ENCODE measurements at places on chromosomes 3 and 15.
A peak's percentile ranks its signal among the peaks of the same experiment; 100 is the strongest.

DNA sequence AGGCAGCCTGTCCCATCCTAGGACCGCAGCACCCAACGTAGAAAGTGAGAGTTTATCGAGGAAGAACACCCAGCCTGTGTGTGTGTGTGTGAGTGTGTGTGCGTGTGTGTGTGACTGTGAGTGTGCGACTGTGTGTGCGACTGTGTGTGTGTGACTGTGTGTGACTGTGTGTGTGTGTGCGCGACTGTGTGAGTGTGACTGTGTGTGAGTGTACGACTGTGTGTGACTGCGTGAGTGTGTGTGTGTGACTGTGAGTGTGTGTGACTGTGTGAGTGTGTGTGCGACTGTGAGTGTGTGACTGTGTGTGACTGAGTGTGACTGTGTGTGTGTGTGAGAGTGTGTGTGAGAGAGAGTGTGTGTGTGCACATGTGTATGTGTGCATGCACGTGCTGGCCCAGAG lies 15.1 kb upstream of the DLL4 start:
- no peak for DNase-seq

DNA sequence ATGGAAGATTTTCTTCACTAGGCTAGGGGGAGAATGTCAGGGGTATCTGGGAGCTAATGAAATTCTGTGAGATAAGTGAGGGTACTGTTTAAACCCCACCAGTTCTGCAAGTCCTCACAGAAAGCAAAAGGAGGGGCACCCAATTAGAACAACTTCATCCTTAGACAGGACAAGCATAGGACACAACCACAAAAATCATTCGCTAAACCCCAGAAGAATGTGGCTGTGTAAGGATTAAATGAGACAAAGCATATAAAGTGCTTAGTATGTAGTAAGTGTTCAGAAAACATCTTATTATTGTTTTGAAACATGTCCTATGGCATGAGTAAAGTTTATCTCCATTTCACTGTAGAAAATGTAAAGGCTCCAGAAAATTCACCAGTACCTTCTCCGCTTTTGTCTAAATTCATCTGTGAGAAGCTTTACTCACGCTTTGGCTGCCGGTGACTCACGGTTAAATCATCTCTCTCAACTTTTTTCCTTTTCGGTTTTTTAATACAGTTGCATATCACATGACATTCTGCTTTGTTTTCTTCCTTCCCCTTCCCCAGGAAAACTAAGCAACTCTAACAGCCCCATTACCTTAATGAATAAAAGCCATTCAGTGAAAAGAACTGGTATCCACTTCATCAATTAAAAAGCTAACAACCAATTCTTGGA lies 1.7 kb downstream of the CLRN1 start:
- no peak for DNase-seq

GRCh38 chr3:151236316-151236715 lies 33.3 kb upstream of the GPR171 start:
- DNase-seq = no peak

GRCh38 chr3:136929977-136930670 lies 27.7 kb upstream of the IL20RB start:
- DNase-seq = no peak

DNA sequence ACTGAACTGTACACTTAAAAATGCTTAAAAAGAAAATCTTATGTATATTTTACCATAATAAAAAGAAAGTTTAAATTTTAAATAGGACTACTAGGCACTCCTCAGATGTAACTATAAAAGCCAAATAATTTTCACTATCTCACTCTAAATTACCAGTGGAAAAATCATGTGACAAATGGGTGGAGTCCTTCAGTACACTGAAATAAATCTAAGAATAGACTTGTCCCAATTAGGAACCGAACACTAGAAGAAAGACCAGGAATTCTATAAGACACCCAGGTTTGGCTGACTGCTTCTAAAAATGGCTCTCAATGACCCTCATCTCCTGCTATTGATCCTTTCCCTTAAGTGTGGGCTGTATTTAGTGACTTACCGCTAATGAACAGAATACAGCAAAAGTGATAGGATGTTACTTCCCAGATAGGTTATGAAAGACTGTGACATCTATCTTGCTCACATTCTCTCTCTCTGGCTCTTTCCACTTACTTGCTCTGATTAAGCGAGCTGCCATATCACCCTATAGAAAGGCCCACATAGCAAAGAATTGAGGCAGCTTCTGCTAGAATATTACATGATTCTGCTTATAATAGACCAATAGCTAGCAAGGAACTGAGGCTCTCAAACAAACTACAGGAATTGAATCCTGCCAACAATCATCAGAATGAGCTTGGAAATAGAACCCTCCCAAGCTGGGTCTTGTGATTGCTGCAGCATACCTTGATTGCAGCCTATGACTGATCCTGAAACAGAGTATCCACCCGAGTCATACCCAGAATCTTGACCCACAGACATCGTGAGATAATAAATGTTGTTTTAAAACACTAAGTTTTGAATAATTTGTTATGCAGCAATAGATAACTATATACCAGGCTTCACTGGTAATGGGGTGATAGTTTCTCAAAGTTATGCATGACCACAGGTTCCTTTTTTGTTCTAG lies 16.9 kb downstream of the TTBK2 start:
- no peak for DNase-seq

GRCh38 chr15:83190450-83190849 lies 17.2 kb downstream of the HDGFL3 start:
- DNase-seq = no peak

- DNase-seq = no peak
Measured at GRCh38 chr15:52803467-52804306, 13.6 kb upstream of the ONECUT1 start.

DNA sequence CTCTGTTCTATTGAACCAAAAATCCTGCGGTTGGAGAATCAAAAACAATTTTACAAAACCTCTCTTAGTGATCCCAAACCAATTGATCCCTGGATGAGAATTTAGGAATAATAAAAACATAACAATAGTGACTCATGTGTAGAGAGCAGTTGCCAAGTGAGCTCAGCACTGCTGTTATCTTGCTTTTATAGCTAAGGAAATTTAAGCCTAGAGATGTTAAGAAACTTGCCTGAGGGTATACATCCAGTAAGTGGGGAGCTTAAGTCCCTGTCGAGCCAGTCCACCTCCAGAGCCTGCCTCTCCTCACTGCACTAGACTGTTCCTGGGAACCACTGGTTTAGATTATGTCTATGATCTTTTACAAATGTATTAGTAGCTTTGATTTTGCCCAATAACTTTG lies 358.4 kb upstream of the LMCD1 start:
- no peak for DNase-seq

DNA sequence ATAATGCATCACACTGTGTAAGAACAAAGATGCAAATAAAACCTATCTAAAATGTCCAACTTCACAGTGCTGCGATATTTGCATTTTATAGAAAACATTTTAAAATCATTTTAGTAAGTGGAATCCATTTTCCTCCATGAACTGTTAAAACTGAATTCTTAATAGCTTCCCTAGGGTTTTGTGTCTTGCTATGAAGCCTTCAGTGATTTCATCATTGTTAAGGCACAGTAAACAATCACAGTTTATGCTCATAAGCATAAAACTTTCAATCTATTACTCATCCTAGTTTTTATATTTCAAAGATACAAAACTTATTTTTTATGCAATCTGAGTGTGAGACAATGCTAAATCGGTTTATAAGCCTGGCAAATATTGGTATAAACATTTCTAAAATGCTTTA lies 509.7 kb downstream of the TUSC7 start:
- DNase-seq = no peak

DNA sequence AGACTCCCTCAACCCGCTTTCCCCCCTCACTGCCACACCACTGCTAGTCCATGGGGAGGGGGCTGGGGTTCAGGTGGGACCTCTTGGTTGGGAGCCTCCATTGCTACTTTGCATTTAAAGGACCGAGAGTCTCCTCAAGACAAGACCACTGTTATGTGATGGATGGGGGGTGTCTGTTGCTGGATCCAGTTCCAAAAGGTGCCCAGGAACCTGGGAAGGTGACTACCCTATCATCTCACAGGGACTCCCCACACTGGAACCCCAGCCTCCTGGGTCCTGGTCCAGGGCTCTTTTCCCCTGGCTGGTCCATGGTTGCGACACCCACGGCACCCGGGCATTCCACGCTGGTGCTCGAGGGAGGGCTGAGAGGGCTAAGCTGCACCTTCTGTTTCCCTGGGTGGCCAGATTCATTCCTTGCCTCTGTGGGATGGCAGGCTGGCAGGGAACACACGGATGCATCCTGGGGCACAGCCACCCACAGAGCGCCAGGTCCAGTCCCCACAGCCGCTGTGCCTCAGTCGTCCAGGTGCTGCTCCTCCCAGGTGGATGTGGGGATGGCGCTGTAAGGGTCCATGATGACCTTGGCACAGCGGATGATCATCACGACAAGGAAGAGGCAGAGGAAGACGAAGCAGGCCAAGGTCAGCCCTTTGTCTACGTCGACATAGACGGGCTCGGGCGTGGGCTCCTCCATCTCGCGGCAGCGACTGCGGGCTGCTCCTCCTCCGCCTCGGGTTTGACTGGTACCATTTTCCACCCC lies 48.6 kb downstream of the FAH start:
- no peak for DNase-seq

- DNase-seq = no peak
Measured at GRCh38 chr3:115380883-115381572, 233.9 kb upstream of the ZBTB20 start.

DNA sequence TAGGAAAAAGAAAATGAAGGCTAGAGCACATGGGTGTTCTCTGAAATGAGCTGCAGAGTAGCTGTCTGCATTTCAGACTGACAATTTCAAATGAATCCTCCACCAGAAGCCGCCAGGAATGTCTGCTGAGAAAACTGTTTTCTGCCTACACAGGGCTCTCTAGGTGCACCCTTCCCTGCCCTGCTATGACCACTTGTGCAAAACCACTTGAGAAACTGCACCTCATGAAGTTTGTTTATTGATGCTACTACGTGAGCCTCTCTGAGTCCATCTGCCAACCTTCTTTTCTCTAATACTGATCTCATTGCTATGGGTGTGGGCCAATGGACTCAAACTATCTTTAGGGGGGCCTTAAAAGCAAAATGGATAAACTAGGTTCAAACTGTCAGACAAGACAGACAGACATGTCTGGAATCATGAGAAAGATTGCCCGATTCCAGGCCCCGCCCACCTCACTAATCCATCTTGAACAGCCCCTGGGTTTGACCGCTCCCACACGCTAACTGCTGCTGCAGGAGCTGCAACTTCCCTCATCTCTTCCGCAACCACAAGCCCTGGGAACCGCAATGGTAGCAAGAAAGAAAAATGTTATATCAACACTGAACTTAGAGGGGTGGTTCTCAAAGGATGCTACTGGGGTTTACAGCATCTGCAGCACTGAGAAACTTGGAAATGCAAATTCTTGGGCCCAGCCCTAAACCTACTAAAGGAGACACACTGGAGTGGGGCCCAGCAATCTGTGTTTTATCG lies 9.0 kb upstream of the CD47 start:
- DNase-seq = no peak

GRCh38 chr3:160226026-160226907 lies 1.0 kb downstream of the C3orf80 start:
- peak; percentile 7 for DNase-seq

DNA sequence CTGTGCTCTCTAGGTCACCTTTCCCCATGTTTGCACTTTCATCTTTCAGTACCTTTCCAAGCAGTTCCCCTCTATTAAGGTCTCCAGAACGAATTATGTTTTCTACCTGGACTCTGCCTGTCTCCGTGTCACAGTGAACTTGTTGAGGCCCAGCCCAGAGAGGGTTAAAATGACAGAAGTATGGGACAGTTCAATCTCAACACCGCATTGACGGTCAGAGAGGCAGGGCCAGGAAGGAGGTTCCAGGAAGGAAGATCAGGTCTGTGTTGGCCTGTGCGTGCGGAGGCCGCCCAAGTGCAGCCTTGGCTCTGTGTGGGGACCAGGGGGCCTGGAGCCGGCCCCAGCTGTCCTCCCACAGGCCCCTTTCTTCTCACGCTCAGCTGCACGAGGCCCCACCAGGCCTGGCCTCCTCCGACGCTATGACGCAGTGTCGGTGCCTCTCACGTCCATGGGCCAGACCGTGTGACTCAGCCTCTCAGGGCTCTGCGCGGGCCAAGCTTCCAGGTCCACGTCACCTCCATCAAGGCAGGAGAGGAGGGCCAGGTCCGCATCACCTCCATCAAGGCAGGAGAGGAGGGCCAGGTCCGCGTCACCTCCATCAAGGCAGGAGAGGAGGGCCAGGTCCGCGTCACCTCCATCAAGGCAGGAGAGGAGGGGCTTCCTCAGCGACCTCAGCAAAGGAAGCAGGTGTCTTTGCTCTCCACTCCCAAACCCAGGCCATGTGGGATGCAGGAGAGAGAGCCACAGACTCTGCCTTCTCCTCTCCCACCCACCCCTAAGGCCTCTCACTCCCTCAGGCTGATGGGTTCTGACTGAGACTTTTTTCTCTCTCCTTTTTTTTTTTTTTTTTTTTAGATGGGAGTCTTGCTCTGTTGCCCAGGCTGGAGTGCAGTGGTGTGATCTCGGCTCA lies 83.1 kb downstream of the CPN2 start:
- DNase-seq = no peak

GRCh38 chr3:61564395-61565059 lies 3.2 kb downstream of the PTPRG start:
- DNase-seq = no peak

GRCh38 chr3:60779637-60780036 lies 471.6 kb downstream of the FHIT start:
- DNase-seq = no peak

DNA sequence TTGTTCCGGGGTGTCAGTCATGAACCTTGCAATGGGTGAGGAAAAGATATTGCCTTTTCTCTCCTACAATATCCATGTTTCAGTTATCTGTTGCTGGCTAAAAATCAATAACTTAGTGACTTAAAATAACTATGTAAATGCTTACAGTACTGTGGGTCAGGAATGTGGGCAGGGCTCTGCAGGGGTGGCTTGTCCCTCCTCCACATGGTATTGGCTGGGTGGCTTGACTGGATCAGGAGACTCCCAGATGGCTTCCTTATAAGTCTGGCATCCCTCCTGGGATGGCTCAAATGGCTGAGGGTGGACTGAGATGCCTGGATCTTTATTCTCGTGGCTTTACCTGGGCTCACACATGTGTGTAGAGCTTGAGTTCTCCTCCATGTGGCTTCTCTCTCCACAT lies 47.5 kb downstream of the GTPBP8 start:
- DNase-seq = no peak
